ENCODE measurements at places on chromosomes 2 and 18.
A peak's percentile ranks its signal among the peaks of the same experiment; 100 is the strongest.

DNA sequence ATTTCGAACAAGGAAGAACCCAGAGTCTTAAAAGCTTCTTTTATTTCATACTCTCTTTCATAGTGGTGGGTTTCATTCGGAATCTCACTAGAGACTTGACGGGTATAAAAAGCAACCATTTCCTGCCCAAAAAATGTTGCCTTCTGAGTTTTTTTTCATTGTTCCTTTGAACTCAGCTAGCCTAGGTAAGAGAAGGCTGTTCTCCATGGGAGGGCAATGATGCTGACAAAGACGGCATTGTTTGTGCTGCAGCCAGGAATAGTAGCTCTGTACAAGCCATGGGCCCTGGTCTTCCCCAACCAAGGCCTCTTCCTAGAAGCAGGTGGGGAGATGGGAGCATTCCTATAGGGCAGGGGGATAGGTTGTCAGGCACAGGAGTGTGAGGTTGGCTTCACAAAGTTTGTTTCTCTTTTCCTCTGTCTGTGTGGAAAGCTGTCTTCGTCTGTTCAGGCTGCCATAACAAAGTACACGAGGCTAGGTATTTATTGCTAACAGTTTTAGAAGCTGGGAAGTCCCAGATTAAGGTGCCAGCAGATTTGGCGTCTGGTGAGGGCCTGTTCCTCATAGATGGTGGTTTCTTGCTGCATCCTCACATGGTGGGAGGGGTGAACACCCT lies 405.1 kb downstream of the NBAS start:
- peak; percentile 8 for DNase-seq

GRCh38 chr2:74546004-74546403 lies 7.7 kb downstream of the LOXL3 start:
- DNase-seq = no peak

DNA sequence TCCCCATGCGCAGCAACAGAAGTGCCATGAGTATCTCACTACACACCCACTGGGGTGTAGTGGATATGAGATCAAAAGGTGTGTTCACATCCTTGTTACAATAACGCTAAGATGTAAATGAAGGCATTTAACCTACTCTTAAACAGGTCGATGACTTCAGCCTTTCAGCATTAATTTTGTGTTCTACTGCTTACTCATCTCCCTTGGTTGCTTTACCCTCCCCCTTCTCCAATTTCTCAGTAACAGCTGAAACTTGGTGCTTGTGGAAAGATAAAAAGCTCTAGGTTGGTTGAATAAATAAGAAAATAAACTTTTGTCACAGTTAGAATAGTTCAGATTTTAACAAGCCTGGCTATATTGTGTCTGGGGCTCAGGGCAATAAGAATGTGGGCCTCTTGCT lies 147.5 kb upstream of the SESTD1 start:
- no peak for DNase-seq

GRCh38 chr2:69740502-69740951 lies 1.4 kb upstream of the ANXA4 start:
- DNase-seq = no peak

- DNase-seq = no peak
These were observed 281.6 kb upstream of the STON1 start for GRCh38 chr2:48248251-48248933.

DNA sequence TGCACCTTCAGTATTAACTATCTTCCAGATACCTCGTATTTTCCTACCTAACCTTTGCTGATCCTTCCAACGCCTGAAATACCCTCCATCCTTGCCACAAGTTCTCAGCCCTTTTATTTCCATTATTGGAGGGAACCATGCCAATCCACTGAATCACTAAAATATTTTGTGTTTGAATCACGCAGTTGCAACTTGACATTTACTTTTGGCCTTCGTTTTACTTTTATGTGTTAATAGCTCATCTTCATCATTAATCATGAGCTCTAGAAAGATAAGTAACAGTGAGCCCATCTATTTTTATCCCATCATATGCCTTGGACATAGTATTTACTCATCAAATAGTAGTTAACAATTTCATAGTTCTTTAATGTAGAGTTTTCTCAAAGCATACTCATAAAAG lies 463.2 kb downstream of the THSD7B start:
- no peak for DNase-seq

DNA sequence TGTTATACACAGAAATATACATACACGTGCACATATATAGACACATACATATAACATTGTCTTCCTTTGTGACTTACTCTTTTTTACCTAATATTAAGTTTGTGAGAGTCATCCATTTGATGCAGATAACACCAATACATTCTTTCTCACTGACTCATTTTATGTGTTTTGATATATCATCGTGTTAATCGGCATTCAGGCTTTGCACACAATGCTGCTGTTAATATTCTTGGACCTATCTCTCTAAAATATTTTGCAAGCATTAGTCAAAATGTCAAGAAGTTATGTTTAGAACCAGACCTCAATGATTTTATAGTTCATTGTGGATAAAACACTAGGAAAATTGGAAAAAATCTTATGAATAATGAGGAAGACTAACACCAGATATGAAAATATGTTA lies 441.1 kb downstream of the LRATD1 start:
- no peak for DNase-seq

GRCh38 chr2:12168791-12169388 lies 422.5 kb downstream of the LPIN1 start:
- DNase-seq = no peak

DNA sequence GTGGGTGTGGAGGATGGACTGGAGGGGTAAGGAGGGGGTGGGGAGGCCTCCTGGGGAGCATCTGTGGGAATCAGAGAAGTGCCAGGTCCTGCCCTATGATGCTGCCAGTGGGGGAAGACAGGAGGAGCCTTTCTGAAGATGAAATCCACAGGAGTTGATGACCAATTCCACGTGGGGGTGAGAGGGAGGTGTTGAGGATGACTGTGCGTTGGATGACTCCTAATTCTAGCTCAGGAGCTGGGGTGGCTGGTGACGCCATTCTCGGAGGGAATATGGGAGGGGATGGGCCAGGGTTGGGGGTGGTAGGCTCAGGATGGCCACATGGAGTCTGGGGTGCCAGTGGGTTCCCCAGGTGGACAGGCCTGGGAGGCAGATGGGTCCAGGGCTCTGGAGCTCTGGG lies 32.3 kb downstream of the EMX1 start:
- DNase-seq = no peak

- DNase-seq = no peak
These were observed 288.8 kb upstream of the CELF4 start for GRCh38 chr18:37854396-37854795.

GRCh38 chr18:26335571-26336487 lies 109.6 kb downstream of the TAF4B start:
- DNase-seq = no peak

DNA sequence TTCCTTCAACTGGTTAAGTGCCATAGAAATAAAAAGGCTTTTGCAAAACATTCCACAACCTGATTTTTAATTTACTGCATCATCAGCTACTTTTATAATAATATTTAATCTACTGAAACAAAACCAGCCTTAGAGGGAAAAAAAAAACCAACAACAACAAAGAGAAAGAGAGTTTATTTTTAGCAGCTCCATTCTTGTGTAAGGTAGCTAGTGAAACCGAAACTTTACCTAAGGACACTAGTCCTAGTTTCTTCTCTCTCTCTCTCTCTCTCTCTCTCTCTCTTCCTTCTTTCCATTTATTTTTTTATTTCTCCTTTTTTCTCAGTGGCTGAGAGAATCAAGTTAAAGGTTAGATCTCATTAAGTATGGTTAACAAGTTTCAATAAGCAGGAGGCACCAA lies 21.4 kb downstream of the EN1 start:
- DNase-seq = no peak

DNA sequence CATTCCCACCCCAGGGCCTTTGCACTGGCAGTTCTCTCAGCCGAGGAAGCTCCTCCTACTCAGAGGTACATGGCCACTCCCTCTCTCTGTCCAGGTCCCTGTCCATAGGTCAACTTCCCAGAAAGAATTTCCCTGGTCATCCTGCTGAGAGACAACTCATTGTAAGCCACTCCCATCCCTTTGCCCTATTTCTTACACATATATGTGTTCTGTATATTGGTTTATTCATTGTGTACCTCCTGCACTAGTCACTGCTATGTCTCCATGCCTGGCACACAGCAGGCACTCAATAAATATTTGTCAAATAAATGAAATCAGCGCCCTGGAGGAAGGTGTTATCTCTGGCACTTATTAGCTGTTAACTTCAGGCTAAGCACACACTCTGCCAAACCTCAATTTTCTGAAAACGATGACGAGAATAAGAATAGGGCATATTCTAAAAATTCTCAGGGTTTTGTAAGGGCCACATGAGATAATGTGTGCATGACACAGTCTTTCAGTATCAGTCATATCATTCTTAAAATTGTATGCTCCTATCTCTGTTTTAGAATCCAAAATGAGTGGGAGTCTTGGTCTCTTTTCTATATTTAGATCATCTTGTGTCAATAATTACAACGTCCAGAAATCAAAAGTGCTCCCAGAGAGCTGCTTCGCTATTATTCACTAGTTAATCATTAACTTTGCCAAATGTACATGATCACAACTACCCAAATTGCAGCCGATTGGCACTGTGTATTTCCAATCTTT lies 198.0 kb downstream of the ALK start:
- no peak for DNase-seq

GRCh38 chr2:242002944-242003343 lies 133.4 kb downstream of the RTP5 start:
- DNase-seq = peak; percentile 46

- DNase-seq = no peak
These were observed 42.7 kb downstream of the NPPC start for GRCh38 chr2:231883468-231883881.

DNA sequence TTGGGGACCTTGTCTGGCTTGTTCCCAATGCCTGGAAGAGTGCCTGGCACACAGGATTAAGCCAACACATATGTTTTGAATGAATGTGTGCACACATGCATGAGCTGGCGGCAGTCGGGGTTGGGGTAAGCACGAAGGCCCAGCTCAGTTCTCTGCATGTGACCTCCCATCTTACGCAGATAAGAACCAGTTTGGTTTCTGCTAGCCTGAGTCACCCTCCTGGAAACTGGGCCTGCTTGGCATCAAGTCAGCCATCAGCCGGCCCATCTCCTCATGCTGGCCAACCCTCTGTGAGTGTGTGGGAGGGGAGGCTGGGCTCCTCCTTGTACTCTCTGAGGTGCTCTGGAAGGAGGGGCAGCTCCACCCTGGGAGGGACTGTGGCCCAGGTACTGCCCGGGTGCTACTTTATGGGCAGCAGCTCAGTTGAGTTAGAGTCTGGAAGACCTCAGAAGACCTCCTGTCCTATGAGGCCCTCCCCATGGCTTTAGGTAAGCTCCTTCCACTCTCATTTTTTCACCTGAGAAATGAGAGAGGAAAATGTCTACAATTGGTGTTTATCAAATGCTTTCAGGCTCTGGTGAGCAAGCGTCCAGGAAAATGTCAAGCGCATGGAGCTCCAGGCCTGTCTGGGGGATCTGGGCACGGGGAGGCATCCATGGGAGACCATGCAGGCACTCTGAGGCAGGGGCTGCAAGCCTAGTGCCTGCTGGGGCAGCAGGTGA lies 9.7 kb upstream of the IL1RN start:
- no peak for DNase-seq

DNA sequence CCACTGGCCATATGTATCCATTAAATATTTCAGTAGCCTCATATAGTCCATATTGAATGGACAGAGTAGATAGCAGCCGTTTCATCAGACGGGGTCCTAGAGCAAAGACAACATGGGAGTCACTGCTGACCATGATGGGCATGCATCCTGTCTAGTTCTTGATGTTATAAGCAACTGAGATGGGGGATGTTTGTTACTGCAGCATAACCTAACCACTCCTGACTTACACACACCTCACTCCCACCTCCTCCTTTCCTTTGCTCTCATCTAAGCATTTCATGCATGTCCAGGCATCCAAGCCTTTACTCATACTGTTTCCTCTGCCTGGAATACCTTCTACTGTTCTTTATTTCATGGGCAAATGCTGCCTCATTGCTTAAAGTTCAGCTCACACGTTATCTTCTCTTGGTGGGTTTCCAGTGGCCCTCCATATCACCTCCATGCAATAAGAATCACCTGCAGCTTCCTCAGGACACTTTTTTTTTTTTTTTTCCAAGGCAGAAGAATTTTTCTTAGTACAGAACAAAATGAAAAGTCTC lies 87.8 kb downstream of the DDX1 start:
- no peak for DNase-seq

DNA sequence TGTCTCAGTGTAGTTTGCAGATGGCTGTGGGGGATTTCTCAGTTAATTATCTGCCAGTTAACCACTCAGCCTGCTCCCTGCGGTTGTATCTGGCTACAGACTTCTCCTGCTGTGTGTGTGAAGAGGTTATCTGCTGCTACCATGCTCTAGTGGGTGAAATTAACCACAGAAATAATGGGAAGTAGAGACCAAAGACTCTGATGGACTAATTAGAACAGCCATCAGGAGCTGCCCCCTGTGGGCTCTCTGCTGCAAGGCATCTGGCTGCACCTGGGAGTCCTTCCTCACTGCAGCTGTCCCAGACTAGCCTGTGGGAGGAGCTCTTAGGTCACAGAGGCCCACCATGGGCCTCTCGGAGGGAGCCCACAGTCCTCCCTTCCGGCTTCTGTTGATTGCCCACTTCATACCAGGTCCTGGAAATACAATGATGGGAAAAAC lies 66.6 kb downstream of the CTIF start:
- DNase-seq = no peak

DNA sequence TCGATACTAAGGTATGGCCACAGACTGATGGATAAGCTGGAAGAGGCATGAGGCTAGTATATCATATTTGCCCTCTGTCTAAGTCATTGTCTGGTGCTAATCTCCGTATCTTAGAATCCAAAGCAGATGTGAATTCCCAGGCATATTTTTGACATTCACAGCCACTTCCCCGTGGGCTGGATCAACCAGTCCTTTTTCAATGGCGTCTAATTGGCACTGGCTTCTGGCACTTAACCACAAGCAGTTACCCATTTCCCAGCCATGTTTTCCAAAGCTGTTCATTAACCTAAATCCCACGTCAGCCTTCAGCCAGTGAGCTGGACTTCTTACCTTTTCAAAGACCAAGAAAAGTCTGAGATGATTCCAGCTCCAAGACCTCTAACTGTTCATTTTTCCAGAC lies 20.7 kb upstream of the ZNF407 start:
- no peak for DNase-seq

DNA sequence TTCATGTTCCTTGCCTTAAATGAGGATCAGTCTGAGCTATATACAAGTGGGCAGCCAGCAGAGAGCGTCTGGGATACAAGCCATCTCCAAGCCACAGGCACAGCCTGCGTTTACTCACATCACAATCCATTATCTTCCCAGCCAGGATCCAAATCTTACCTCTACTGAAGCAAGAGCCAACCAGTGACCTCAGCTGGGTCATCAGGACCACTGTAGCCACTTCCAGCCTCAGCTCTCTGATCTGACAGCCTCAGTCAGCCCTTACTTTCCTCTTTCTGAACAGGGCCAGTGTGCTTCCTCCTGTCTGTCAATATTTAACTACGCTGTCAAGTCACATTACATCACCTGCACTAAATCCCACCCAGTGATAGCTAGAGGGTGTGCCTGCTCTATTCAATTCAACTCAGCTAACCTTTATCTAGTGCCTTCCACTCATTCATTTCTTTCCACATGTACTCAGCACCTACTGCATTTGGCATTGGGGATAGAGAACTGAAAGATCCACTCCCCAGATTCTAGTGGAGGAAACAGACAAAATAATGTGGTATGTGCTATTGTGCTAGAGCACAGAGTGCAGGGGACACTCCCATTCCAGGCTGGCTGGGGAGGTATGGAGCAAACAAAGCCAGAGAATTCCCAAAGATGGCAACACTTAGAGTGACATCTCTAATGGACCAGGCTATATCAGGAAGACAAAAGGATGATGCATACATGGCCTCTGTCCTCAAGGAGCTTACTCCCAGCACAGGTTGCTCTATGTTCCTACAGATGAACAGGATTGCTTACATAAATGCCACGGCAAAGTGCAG lies 146.5 kb downstream of the NCKAP5 start:
- DNase-seq = no peak

GRCh38 chr2:205681401-205682238 lies 681 bp upstream of the NRP2 start:
- DNase-seq = no peak

Data from stimulated activated naive CD4-positive, alpha-beta T cell (primary cell).